ENCODE measurements at places on chromosomes 3 and 15. TPM values are rescaled to one million over a fixed set of nuclear protein-coding genes. Genes with fewer than 3 reads are reported as not detected.

DNA sequence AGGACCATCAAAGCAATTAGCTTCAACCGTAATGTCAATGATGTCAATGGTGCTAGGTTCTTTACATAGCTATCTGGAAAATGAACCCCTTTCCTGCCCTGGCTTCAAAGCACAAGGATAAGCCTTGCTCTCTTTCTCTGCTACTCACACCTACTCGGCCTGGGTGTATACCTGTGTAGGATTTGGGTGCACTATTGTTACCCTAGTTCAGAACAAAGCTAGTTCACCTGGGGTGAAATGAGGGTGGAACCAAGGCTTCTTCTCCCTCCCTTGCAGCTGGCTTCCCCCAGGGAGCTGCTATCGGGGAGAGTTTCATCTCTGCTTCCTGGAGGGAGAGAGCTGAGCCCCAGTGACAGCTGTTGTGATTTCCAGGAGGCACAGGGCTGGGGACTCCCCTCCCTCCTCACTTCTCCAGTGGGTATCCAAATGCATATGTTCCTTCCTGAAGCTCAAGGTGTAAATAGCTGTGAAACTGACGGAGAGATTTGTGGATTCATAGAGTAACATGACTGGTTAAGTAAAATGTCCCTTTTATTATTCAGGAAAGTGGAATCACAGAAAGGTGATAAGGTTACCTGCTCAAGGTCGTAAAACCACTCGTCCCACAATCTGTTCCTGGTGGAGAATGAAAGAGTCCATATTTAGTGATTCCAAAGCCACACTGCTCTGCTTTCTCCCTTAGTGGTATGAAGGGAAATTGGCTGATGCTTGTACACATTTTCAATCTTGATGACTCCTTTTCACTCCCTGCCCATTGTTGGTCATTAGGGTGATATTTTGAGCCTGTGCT, 11.8 kb upstream of the C3orf70 start:
- no peak for DNase-seq

DNA sequence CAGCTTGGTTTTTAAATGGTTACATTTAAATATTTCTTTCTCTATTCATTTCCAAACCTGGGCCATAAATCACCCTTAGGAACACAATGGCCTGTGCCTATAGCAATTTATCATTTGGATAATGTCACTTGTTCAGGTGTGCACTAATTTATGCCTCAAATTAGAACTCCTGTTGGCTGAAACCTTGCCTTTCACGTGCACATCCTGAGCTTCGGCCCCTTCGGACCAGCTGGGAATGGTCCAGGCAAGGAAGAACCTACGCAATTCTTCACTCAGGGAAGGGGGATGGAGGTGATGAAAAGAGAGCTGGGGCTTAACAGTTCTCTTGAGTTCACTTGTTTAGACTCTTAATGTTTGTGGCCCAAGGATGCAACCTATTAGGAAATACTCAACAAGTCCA, 324.1 kb upstream of the ICE2 start:
- no peak for DNase-seq

GRCh38 chr3:153903430-153903829, 217.8 kb upstream of the ARHGEF26 start:
- DNase-seq, result no peak

- no peak for DNase-seq
These were observed 503.4 kb upstream of the SEMA6D start for GRCh38 chr15:47213883-47214282.

DNA sequence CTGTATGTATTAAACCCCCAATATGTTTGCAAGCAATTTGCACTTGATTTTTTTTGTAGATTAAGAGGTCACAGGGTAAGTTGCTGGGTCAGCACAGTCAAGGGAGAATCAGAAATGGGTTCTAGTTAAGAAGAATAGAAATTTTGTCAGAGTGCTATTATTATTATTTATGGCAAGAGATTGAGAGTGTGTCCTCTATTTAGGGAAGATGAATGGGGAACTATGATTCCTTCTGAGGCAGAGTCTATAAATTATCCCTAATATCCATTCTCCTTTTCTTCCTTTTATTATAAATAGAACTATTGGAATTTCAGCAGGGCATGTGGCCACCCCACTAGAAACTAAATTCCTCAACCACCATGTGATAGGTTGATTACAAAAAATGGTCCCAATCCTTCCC, 209.9 kb upstream of the UBE2E1 start:
- no peak for DNase-seq

Gene THUMPD3
- total RNA-seq, result 36.6 TPM

Gene ARID3B
- total RNA-seq, result 18.5 TPM

Gene NGLY1
- total RNA-seq, result 28.0 TPM

Measured in astrocyte (in vitro differentiated cells and primary cell).